ENCODE measurements at places on chromosomes 5 and 9. TPM values are rescaled to one million over a fixed set of nuclear protein-coding genes. Genes with fewer than 3 reads are reported as not detected.

GDA gene
- 3.6 TPM for total RNA-seq

PTGDS gene
- 4.8 TPM for total RNA-seq

GRCh38 chr9:129884220-129885017 lies 49.2 kb downstream of the USP20 start:
- no peaks in the 10 kb centered on the region for H3K27me3 ChIP-seq
- no peak overlapping the region for H3K27ac ChIP-seq
- H3K4me1 ChIP-seq, result peaks cover 2% of the 10 kb centered on the region
- DNase-seq, result peak; percentile 92
- peak overlapping the region; percentile 70 for H3K4me3 ChIP-seq

GRCh38 chr5:119390404-119390803 lies 34.6 kb downstream of the TNFAIP8 start:
- H3K27ac ChIP-seq, result no peak overlapping the region
- H3K27me3 ChIP-seq, result no peaks in the 10 kb centered on the region
- H3K4me3 ChIP-seq, result no peak overlapping the region
- no peak for DNase-seq
- peaks cover 2% of the 10 kb centered on the region for H3K36me3 ChIP-seq
